ENCODE measurements at places on chromosomes 6 and 20.

- DNase-seq = no peak
These were observed 56.7 kb upstream of the TOX2 start for GRCh38 chr20:43857932-43858331.

DNA sequence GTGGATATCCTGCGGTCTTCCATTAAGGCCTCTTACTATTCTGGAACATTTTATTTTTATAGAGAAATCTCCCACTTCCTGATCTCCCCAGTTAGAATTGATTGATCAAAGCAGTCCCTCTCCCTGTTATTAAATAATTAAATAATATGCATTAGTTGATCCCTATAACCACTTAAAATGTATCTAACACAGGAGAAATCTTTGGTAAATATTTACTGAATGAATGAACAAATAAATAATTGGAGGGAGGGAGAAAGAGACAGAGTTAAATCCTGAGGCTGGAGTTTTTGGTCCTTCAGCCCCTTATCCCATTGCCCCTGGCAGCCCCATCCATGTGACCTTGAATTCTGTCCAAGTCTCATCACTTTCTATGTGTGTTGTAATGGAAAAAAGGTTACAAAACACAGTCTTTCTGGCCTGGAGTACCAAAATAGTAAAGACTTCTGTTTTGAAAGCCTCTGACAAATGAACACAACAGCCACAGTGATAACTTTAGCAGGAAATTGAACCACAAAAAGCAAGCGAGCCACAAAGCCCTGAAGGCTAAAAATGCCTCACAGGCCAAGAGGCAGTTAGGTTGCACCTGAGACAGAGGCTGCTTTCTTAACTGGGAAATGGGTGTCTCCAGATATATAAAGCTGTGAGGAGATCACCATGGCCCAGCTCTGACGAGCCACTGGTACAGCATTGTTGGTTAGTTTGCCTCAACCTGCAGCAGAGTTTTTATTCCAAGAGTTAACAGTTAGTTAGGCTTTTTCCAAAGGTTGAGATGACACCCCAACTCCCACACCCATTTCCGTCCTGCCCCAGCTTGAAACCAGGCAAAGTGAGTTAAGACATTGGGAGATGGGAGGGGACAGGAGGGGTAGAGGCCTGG, 11.3 kb downstream of the NT5E start:
- no peak for DNase-seq

GRCh38 chr6:75378101-75378500, 93.5 kb upstream of the TMEM30A start:
- no peak for DNase-seq

DNA sequence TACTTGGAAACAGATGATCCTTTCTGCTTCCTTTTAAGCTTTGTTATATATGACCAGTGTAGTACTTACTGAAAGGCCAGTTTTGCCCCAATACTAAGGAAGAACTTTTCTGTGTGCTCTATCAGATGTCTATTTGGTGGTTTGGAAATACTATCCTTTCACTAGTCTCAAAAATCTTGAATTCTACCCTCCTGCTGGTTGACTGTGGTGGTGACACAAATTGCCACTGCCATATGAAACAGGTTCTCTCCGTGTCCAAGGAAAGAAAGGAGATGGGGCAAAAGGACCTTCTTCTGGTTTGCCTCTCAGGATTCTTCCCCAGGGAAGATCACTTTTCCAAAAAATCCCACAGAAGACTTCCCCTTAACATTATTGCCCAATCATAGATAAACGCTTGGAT, 6.2 kb downstream of the GJE1 start:
- DNase-seq = no peak

DNA sequence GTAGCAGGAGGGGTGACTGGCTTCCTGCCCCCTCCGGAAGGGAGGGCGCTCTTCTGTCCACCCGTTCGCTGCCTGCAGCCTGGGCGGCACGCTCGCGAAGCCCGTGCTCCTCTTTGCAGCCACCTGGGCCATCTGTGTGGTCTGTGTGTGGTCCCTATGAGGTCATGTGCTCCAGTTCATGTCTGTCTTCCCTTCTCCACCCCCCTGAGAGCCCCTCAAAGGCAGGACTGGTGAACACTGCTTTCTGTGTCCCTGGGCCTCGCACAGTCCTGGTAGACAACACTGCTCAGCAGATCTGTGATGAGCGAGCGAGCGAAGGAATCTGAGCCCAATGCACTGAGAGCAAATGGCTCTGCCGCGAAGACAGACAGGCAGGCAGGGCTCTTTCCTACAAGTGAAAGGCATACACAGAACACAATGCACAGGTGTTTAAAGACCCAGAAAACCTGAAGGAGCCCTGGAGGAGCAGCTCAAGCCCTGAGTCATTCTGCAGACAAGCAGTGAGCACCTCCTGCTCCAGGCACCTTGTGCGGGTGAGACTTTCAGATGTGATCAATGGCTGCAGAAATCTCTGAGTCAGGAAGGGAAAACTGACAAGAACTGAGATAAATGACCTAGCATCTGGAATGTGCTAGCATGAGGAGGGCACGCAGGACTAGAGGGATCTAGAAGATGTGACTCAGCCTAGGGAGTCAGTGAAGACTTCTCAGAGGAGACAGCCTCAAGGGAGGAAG, 27.1 kb downstream of the PPP1R3G start:
- DNase-seq = no peak

GRCh38 chr20:63625771-63626423, 1.0 kb downstream of the GMEB2 start:
- DNase-seq = peak; percentile 87

DNA sequence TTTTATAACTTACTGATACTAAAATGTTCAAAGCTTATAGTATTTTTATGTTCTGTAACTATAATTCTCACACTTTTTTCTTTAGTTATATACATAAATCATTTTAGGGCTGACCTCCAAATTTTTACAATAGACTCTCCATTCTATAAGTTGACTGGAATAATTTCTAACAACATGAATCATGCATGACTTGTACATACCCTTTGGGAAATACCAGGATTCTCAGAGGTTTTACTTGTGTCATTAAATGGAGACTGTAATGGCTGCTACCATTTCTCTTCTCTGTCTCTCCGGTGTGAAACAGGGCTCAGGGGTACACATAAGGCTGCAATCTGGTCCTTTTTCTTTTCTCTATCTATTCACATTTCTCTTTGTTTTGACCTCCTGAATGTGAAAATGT, 222.2 kb upstream of the FLRT3 start:
- DNase-seq = no peak

DNA sequence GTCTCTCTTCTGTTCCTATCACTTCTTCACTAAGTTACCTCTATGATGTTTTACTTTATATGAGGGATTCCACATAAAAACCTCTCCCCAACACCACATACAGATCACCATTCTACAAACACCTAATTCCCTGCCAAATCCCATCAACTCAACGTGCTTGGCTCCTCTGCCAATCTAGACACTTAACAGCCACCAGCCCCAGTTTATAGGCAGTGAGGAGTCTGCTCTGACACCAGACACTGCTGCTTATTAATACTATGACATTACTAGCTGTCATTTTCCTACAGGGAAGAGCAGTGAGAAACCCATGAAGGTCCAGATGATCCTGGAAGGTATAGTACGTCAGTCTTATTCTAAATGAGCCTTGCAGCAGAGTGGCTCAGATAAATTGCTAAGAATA, 104.3 kb downstream of the CHD6 start:
- DNase-seq = no peak

DNA sequence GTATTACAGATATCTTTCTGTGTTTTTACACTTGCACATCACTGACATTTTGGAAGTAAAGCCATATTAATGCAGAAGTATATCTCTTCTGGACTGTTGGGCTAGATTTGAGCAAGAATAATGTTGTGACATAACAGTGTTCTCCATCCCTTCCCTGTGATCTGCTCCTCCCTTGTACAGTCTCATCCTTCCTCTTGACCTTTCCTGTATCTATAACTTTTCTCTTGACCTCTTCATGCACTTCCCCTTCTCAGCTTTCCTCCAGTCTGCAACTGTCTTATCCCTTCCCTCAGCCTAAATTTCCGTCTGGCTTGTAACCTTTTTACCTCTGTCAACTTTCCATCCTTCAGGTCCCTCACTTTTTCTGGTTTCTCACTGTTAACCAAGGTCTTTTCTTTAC, 29.8 kb downstream of the NCOA3 start:
- DNase-seq = no peak

GRCh38 chr6:121865811-121866210, 430.4 kb downstream of the GJA1 start:
- no peak for DNase-seq
